SK-N-SH (cell line): ENCODE measurements at places on chromosomes 7 and 10.

DNA sequence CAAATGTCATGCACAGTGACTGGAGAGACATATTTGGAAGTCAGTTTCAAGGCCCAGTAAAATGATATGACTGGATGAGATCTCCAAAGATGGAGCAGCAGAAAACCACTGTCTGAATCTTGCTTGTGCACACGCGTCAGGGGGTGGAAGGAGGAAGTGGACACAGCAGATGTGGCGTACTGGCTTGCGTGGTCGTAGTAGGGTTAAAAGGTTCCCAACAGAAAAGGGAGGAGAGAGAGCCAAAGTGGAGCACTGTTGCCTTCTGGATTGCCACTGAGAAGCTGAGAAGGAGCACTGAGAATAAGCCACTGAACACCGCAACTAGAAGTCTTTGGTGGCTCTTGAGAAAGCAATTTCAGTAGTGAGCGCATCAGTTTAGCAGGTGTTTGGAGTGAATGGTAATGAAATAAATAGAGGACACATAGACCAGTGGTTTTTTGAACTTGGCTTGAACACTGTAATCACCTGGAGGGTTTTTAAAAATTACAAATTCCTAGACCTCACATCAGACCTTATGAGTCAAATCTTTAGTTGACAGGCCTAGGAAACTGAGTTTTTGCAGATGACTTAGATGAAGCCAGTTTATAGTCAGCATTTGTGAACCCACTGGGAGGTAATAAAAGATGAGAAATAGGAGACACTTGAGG, 227.3 kb downstream of the PTEN start:
- DNase-seq: no peak

GRCh38 chr10:74924251-74924963, 98.0 kb downstream of the KAT6B start:
- no peak for DNase-seq

GRCh38 chr7:139774376-139774775, 3.4 kb downstream of the HIPK2 start:
- no peak for DNase-seq

DNA sequence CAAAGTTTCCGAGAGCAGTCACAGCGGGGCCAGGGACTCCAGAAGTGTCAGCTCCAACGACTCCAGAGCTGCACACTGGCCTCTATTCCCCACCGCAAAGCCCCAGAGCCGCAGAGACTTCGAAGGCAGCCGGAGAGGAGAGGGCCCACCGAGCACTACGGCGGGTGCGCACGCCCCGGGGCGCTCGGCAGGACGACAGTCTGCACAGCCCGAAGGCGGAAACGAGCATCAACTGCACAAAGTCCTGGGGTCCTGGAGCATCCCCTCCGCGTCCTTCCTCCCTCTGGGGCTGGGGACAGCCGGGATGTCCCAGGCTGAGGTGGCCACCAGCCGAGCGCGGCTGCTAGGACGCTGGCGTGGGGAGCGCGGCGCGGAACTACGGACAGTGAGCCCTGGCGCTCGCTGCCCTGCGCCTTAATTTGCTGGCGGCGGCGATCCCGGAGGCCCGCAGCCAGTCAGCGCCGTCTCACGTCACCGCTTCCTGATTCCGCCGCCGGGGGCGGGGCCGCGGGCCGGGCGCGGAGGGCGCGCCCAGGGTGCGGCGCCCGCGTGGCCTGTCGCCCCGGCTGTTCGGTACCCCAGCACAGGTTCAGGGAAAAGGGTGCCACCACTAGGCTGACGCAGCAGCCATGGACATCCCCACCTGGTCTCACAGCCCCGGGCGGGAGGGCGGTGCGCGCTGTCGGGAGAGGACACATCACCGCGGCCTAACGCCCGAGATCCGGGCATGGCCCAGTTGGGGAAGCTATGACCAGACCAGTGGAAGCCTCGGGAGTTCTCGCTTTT, at the start of gene TBX20:
TBX20 (minus strand) TSS at position 391 of the 786 bp plus-strand sequence. CDS start 480 bp downstream, outside the sequence.
- DNase-seq: peak; percentile 98

DNA sequence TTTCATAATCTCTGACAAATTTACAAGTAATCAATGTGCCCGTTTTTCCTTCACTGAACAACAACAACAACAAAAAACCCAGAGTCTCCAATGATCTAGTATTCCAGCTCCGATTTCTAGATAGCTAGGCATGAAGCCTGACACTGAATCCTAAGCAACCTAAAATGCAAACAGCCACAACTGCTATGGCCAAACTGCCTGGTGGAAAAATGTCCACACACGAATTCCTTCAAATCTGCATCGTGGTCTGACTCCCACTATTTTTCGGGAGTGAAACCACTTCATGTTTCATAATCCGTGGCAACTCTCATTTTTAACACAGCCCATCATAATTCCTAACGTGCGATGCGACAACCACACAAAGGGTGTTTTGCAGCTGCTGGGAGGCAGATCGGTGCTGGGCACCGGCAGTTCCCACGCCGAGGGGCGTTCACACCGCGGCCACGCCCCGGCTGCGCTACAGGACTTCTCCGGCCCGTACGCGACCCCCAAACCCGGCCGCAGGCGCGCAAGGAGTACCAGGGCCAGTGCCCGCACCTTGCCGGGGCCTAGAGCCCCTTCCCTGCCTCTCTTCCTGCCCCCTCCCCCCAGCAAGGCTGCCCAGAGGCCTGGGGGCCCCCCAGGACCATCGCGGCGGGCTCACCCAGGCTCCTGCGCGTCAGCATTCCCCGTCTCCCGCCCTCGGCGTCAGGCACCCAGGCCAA, 814 bp downstream of the RUFY2 start:
- DNase-seq: peak; percentile 84

GRCh38 chr7:147423875-147424274, 1166.7 kb upstream of the C7orf33 start:
- no peak for DNase-seq

GRCh38 chr7:23018750-23019149, 4.8 kb upstream of the HYCC1 start:
- DNase-seq: no peak

DNA sequence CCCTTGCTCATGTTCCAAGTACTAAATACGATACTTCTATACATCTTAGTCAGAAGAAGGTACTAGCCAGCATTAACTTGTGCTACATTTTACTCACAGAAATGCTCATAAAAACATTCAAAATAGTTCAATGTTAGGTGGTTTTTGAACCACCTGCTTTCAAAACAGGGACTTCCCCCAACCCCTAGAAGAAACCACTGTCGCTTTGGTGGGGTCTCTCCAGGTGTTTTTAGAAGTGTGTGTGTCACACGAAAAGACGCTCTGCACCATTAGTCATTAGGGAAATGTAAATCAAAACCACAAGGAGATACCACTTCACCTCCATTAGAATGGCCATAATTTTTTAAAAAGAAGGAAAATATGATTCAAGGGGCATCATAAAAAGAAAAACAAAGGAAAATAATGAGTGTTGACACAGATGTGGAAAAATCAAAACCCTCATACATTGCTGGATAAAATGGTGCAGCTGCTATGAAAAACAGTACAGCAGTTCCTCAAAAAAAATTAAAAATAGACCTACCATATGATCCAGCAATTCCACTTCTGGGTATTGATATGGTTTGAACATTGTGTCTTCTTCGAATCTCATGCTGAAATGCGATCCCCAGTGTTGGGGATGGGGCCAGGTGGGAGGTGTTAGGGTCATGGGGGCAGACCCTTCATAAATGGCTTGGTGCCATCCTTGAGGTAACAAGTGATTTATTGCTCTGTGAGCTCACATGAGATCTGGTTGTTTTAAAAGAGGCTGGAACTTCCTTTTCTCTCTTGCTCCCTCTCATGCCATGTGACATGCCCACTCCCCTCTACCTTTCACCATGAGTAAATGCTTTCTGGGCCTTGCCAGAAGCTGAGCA, 74.2 kb downstream of the MALSU1 start:
- DNase-seq: no peak

- DNase-seq: no peak
These were observed 588.5 kb downstream of the TNS3 start for GRCh38 chr7:46993396-46993795.

- DNase-seq: no peak
These were observed 580.5 kb downstream of the REEP3 start for GRCh38 chr10:64101606-64102263.

- DNase-seq: no peak
These were observed 77.1 kb upstream of the CAMK2B start for GRCh38 chr7:44402401-44403060.

DNA sequence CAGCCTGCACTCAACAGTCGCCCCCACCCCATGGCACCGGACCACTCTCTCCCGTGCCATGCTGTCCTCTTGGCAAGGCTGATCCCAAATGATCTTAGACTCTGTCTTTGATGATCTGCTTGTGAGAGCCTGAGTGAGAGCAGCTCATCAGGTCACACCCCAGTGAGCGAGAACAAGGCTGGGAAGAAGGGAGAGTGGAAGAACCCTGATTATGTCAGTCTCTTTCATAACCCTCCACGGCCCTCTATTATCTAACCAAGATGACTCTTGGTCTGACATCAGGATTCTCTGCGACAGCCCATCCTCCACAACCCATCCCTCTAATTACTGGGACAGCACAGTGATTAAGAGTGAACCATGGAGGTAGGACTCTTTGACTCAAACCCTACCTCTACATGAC, 53.1 kb upstream of the C7orf33 start:
- no peak for DNase-seq

DNA sequence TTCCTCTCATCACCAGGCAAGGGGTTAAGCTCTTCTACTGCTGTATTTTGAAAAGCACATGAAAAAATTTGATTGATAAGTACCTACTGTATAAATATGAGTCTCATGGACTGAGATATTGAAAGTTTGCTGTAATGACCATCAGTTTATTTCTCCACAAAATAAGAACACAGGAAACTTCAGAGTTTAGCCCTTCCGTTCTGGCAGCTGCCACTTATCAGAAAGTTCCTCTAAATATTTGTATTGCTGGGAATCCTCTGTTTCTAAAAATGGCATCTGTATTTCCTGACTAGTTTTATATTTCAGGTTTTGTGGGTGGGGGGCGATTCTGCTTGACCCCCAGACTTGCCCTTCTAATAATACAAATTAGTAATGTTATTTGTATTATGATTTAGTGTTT, 92.0 kb downstream of the LYZL2 start:
- no peak for DNase-seq

GRCh38 chr10:74207691-74208480, 56.9 kb downstream of the ADK start:
- no peak for DNase-seq

DNA sequence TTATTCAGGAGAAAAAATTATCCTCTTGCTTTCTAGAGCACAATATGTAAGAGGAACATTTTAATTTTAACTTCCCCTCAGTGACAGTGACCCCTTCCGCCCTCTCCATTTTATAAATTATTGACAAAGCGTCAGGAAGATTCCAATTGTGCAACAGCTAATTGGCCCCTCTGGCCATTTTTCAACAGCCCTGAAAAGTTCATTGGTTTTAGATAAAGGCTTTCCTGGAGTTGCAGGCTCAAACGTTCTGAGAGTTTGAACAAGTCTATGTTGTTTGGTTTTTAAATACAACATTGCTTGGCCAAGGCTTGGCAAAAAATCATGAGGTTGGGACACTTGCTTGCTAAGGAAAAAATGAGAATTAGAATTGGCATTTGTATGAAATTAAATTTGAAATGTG, 422.2 kb upstream of the ANKRD30A start:
- no peak for DNase-seq

- no peak for DNase-seq
These were observed 50.0 kb downstream of the AMZ1 start for GRCh38 chr7:2737771-2738540.

- DNase-seq: no peak
These were observed 250.5 kb downstream of the ARHGAP12 start for GRCh38 chr10:31678139-31678536.

DNA sequence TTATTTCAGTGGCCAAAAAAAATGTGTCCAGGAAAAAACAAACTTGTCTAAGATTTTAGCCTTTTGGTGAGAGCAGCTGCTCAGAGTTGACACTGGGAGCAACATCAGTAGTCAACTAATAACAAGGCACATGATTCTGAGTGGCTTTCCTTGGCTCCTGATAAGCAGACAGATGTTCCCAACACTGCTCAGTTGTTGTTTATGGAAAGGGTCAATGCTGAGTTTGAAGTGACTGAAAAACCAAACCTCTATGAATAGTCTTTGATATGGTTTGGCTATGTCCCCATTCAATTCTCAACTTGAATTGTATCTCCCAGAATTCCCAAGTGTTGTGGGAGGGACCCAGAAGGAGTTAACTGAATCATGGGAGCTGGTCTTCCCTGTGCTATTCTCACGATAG, 12.3 kb downstream of the DYDC1 start:
- DNase-seq: no peak

- DNase-seq: no peak
These were observed 103.9 kb upstream of the TNS3 start for GRCh38 chr7:47685712-47686376.

DNA sequence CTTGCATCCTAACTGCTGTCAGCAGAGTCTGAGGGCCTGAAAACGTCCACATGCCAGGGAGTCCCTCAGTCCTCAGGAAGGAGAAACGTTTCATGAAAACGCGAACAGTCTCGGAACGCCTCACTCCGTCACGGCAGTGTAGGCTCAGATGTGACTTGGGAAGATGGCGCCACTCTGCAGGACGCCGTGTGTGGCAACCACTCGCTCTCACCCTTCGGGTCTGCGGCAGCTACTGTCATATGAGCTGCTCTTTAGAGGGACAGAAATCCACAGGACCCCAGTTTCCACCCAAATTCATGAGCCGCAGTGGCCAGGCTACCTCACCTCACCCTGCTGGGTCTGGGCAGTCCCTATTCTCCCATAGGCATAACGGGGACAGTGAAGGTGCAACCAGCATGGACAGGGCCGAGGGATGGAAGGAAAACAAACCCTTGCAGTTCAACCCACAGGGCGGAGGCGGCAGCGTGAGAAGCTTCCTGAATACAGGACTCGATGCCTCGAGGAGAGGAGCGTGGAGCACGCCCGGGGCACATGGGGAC, 438.3 kb downstream of the DNAJB6 start:
- no peak for DNase-seq

- DNase-seq: no peak
These were observed 101.3 kb downstream of the GALNT11 start for GRCh38 chr7:152126741-152127140.

DNA sequence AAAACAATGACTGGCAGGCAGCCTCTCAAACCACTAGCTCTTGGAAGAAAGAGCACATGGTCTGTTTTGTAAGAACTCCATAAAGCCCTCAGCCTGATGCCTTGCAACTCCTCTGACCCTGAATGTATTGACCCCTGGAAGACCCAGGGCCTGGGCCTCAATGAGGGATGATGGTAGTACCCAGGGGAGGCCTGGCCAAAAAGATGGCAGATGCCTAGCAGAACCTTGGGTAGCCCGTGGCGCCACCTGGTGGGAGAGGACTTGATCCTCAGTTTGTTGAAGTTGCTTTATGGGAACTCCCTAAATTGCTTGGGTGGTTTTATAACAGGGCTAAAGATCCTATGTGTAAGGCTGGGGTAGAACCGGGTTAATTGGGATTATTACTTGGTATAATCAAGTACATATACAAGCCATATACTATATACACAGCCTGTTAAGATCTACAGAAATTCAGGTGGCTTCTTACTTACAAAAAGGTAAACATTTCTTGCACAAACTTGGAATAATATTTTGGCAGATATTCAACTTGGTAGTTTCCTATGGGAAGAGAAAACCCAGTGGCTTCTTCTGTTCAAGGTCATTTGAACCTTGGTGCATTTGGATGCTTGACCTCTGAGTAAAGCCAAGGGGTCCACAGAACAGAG, 95.8 kb upstream of the CACUL1 start:
- DNase-seq: peak; percentile 69
